Activated CD4-positive, alpha-beta memory T cell treated with anti-CD3 and anti-CD28 coated beads for 36 hours (primary cell): ENCODE measurements at places on chromosomes 1 and 21. TPM values are rescaled to one million over a fixed set of nuclear protein-coding genes. Genes with fewer than 3 reads are reported as not detected.

Gene EPHB2
- total RNA-seq: 0.17 TPM

- peaks cover 10% of the 10 kb centered on the region for H3K4me1 ChIP-seq
- H3K27ac ChIP-seq: peak overlapping the region; percentile 79
- peak; percentile 60 for DNase-seq
- H3K4me3 ChIP-seq: peak overlapping the region; percentile 86
- H3K27me3 ChIP-seq: no peaks in the 10 kb centered on the region
Measured at GRCh38 chr21:32611471-32611997, 643 bp downstream of the CFAP298 start.

- DNase-seq: no peak
Measured at GRCh38 chr1:18174037-18174436, 66.4 kb downstream of the IGSF21 start.

- H3K36me3 ChIP-seq: no peaks in the 10 kb centered on the region
- DNase-seq: no peak
- H3K4me3 ChIP-seq: no peak overlapping the region
Measured at GRCh38 chr1:182309631-182310351, 81.8 kb downstream of the GLUL start.

Gene FCN3
- total RNA-seq: not detected

Gene TEX38
- total RNA-seq: not detected

Gene DAP3
- total RNA-seq: 142 TPM

- DNase-seq: no peak
- H3K27ac ChIP-seq: no peak overlapping the region
- H3K4me3 ChIP-seq: no peak overlapping the region
Measured at GRCh38 chr1:172468296-172468695, 24.4 kb upstream of the PIGC start.

Gene HENMT1
- 25.8 TPM for total RNA-seq

DNA sequence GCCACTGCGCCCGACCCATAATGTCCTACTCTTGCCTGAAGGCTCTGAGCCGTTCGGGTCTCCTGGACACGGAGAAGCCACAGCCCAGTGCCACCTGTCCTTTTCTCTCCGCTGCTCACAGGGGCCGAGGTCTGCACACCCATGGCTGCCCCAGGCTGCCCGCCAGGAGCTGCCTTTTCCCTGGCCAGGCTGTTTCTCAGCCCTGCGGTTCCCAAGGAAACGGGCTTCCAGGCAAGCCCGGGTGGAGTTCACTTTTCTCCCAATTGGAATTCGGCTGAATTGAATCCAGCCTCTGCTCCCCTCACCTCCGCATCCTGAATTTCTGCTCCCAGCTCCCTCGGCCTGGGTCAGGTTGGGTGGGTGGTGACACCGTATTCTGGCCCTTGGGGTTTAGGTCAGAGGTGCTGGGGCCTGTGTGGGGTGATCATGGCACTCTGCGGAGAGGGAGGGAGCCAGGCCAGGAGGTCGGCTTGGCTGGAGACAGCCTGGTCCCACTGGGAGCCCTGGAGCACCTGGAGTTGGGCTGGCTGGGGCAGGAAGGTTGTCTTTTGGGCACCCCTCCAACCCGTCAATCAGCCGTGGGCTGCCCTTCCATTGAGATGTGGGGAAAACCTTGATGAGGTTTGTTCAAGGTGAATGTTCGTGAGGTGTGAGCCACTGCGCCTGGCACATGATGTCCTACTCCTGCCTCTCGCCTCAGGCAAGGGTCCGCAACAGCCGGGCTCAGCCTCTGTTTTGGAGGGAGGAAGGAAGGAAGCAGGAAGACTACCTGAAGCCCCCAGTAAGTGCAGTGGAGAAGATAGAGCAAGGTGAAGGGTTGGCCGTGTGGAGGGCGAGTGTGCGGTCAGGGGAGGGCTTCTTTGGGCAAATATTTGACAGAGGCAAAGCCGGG, 25.1 kb downstream of the RRP1 start:
- H3K4me3 ChIP-seq: no peak overlapping the region
- DNase-seq: no peak
- H3K27me3 ChIP-seq: no peaks in the 10 kb centered on the region
- no peak overlapping the region for H3K27ac ChIP-seq

DNA sequence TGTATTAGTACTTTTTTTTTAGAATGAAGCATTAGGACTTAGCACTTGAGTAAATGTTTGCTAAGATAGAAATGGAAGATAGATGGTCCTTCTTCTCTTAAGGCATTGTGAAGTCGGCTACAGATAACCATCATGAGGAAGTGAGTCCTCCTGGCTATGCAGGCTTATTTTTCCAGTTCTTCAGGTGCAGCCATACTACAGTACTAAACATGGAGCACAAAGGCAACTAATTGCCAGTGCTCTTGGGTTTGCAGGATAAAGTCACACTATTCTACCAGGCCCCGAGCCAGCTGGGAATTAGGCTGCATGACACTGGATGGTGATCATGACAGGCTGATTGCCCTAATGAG, 197.3 kb upstream of the SGIP1 start:
- peak overlapping the region; percentile 93 for H3K4me3 ChIP-seq
- DNase-seq: no peak
- peak overlapping the region; percentile 96 for H3K27ac ChIP-seq
- H3K4me1 ChIP-seq: peaks cover 54% of the 10 kb centered on the region
- peaks cover 67% of the 10 kb centered on the region for H3K36me3 ChIP-seq

- H3K27me3 ChIP-seq: no peaks in the 10 kb centered on the region
- peaks cover 55% of the 10 kb centered on the region for H3K36me3 ChIP-seq
- H3K27ac ChIP-seq: peak overlapping the region; percentile 70
- peaks cover 29% of the 10 kb centered on the region for H3K4me1 ChIP-seq
- no peak overlapping the region for H3K4me3 ChIP-seq
- no peak for DNase-seq
Measured at GRCh38 chr1:70248729-70249128, 27.5 kb downstream of the SRSF11 start.
